Amniotic stem cell (primary cell): ENCODE measurements at places on chromosomes 2 and 18.
A peak's percentile ranks its signal among the peaks of the same experiment; 100 is the strongest.

DNA sequence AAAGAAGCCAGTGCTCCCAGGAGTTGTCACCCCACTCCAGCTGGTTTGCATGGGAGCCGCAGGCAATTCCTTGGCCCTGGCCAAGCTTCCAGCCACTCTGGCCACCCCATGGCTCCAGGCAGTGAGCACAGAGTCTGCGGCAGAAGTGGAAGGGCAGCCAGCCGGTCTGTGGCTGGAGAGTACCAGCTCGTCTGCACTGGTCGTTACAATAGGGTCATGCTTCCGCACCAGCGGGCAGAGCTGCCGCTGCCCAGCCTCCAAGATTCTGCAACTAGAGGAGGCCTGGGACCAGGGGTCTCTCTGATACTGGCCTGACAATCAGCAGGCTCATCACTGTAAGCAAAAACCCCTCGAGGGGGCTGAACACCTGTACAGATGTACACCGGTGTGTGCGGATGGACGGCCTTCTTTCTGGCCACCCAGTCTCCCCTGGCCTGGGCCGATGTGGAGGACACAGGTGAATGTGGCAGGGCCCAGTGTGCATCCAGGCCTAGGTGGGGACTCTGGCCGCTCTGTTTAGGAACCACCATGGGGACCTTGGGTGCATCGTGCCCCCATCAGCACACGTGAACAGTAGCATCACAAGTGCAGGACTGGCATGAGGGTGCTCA is 51.9 kb upstream of the ODC1 start:
- no peak for DNase-seq

GRCh38 chr2:105741174-105741573 is 3.5 kb upstream of the NCK2 start:
- DNase-seq: no peak

GRCh38 chr2:104766683-104767082 is 87.2 kb upstream of the POU3F3 start:
- DNase-seq: no peak

- DNase-seq: no peak
These were observed 88.0 kb downstream of the ZFP36L2 start for GRCh38 chr2:43138441-43138840.

GRCh38 chr2:66567729-66568128 is 132.8 kb downstream of the MEIS1 start:
- no peak for DNase-seq

DNA sequence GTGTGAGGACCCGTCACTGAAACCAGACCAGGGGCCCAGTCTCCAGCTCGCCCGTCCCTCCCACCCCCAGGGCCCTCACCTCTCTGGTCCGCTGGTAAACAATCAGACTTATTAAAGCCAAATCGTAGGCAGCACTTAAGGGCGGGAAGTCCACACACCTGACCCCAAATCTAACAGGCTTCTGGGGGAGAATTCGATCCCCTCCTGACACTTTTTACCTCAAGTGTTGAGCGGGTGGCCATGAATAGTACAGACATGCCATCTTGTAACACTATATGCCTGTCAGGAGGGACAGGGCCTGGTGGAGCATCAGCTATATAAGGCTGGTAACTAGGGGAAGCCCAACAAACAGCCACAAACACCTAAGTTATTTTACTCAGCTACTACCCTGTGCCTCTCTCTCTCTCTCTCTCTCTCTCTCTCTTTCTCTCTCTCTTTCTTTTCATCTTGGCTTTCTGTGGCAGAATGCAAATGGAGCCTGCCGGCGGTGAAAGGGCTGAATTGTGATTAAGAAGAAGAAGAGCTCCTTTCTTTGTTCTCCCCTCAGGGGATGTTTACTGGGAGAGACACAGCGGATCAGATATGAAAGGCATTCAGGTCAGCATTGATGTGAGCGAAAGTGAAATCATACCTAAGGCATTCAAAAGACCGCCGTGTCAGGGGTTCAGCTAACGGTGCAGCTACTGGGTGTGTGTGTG is 9.5 kb downstream of the ZEB2 start:
- no peak for DNase-seq

DNA sequence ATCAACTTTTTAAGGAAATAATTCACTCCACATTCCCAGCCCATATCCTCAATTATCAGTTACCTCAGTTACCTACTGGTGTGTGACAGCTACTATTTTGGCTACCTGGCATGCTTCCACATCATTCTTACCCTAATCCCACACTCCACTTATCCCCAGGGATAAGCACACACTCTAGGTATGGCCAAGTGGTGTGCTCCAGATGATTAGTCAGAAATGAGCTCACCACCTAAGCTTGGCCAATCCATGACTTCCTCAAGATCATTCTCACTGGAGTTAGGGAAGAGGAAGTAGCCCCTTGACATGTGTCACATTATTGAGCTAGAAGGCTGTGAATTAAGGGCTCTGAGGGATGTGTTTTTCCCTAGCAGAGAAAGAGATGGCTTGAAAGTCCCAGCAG is 20.9 kb upstream of the SMAD4 start:
- no peak for DNase-seq

DNA sequence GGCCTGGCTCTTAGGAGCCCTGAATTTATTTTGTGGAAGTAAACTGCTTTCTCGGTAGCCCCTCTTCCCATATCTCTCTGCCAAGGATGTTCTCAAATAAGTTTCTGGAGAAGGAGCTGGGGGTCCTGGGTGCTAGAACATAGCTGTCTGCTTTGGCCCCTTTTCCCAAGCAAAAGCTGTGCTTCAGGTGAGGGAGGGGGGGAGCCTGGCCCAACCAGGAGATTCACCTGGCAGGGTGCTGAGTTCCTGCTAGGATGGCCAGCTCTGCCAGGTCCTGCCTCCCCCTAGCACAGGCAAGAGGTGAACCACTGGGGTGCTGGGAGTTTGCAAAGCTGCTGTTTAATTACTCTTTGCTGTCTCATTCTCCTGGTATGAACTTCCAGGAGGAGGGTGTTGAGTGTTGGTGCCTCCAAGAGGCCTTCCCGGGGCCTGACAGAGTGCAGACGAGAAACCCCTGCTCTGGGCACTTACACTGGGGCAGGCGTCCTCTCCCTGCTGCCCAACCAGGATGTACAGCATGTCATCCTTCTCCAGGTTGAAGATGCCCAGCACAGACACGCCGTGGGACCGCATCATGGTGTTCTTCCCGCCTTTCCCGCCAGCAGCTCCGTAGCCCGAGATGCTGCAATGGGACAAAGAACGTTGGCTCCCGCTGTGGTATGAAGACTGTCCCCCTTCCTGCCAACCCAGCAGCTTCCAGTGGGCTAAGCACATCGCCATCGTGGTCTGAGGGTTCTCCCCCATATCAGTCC is 124.2 kb downstream of the CLIP4 start:
- no peak for DNase-seq

DNA sequence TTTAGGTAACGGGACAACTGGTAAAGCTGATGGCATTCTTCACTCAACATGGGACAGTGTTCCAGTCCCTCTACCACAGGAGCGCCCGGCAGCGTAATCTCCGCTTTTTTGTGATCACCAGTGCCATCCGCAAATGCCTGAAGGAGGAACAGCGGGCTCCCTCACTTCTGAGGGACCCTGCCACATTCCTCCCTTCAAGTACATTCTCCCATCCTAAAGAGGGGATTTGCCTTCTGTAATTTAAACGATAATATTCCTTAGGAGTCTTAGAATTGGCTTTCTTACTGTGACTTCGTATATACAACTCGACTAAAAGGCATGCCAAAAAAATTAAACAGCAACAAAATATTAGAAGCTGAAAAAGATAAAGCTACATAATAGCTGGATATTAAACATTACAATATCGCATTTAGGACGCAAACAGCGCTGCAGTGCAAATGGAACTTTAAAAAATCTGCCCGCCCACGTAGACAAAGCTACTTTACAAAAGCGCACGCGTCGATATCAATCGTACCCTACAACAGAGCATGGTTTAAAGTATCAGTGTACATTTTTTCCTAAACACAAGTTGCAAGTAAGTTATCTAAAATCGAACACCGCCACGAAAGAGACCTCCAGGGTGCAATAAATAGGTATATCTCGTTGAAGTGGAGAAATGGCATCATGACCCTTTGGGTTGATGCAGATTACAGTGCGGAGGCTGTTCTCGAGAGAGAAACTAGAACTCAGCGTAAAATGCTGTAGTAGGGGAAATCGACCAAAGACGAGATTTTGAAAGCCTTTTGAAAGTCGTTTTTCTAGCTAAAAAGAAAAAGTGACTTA is 2.3 kb upstream of the VSNL1 start:
- peak; percentile 4 for DNase-seq

DNA sequence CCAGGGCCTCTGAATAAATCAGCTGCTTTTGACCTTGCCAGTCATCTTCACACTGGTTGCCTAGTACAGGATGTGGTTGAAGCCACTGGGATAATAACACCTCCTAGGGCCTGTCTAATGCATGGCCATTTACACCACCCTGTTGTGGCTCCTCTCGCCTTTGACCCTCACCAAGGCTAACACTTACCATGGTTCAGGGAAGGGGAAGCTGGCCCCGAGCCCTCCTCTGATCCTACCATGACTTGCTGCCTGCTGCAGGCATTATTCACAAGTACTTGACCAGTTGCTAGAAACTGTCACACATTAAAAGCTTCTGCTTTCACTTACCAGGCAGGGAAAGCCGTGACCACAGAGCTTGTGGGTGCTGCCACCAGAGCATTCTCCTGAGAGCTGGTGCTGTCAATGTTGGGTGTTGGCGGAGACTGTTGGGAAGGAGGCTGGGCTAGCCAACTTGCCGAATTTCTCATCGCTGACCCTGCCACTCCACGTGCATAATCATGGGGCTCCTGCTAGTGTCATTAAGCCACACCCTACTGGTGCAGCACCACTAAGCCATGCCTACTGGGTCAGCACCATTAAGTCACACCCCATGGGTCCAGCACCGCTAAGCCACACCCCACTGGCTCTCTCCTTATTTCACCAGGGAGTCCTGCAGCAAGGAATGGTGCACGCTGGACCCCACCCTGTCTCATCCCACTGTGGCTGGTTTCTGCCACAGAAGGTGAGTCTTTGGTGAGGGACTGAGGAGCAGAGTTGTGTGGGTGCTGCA is 47.0 kb upstream of the TTC39C start:
- DNase-seq: no peak

DNA sequence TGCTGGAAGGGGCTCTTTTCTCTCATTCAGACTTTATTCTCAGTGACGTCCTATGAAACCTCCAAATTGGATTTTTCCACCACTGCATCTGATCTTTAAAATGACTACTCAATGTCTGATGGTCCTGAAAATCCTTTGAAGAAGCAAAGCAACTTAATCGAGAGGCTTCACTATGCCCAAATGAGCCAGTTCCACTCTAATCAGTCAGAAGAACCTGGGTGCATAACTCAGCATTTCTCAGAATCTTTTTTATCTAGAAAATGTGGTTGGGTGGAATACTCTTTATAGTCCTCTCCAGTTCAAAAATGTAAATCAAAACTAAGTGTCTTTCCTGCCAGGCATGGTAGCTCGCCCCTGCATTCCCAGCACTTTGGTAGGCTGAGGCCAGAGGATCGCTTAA is 60.7 kb downstream of the PRELID3A start:
- no peak for DNase-seq

GRCh38 chr2:102059151-102059550 is 67.4 kb downstream of the IL1R2 start:
- no peak for DNase-seq

DNA sequence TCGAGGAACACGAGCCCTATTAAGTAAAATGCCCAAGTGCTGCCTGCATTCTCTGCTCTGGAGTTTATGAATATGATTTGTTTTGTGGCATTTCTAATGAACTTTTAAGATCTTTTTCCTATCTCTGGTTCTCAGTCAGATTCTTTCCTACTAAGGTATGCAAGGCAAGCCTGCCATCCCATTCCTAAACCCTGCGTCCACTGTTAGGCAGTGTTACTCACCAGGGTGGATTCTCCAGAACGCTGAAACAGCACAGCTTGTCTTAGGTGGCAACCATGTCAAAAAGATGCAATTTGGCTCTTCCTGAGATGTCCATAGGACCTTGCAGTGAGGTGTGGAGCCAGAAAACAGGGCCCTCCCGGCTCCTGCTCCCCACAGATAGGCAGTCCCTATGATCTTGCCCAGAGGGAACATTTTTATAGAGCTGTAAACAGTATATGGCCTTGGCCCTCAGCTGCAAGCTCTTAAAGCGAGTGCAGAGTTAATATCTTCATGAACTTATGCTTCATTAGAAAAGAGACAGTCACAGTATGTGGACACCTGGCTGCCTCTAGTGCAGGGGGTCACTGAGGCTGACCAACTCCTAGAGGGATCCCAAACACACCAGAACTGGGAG is 84.4 kb downstream of the TPGS2 start:
- DNase-seq: peak; percentile 72

GRCh38 chr2:84257831-84258230 is 201.2 kb downstream of the SUCLG1 start:
- no peak for DNase-seq

DNA sequence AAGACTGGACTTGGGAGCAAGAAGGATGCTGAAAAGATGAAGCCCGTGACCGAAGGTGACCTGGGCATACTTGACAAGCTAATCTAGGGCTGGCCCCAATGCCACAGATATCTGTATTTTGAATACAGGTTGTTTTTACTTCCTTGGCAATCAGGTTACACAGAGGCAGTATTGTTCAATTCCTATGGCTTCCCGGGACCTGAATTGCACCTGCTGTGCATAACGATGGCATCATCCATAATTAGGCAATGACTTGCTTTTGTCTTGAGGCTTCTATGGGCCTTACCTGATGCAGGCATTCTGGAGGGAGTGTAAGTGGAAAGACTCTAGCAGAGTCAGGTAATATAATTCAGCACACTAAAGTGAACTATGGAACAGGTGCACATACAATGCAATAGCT is 60.6 kb upstream of the CUL3 start:
- no peak for DNase-seq

GRCh38 chr2:84999553-84999955 is 28.6 kb downstream of the KCMF1 start:
- no peak for DNase-seq

DNA sequence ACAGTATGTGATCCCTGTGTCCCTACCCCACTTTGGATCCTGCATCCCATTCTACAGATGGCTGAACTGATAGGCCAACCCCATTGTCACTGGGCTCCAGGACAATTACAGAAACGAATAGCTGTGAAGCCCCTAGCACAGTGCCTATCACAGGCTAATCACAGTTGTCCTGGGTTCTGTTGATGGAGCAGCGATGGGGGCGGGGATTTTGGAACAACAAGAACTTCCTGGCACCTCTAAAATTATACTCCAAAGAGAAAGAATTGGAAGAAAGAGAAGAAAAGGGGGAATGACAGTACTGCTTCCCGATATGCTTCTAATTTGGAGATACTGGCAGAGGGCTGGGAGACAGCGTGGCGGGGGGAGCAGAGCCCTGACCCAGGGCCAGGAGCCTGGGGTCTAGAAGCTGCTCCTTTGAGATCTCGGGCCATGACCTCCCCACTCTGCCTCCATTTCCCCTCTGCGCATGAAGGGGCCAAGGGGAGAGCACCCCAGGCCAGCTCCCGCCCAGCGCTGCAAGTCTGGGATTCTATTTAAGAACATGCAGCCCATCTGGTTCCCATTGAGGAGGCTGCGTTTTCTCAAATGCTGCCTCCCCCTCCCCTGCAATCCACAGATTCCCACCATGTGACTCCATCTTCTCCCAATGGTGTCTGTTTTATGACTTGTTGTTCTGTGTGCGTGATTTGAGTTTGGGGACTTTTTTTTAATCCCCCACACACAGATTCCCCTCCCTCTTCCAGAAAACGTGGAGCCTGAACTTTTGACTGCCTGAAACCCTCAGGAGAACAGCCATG is 202.7 kb downstream of the CYP26B1 start:
- no peak for DNase-seq

- DNase-seq: peak; percentile 68
These were observed 317.6 kb downstream of the TNS1 start for GRCh38 chr2:217685255-217685605.
